Putamen (tissue), 1 donor: ENCODE measurements at places on chromosomes 13 and 19.

- no peak for DNase-seq
Measured at GRCh38 chr19:34667349-34668076, 9.4 kb downstream of the SCGB2B2 start.

DNA sequence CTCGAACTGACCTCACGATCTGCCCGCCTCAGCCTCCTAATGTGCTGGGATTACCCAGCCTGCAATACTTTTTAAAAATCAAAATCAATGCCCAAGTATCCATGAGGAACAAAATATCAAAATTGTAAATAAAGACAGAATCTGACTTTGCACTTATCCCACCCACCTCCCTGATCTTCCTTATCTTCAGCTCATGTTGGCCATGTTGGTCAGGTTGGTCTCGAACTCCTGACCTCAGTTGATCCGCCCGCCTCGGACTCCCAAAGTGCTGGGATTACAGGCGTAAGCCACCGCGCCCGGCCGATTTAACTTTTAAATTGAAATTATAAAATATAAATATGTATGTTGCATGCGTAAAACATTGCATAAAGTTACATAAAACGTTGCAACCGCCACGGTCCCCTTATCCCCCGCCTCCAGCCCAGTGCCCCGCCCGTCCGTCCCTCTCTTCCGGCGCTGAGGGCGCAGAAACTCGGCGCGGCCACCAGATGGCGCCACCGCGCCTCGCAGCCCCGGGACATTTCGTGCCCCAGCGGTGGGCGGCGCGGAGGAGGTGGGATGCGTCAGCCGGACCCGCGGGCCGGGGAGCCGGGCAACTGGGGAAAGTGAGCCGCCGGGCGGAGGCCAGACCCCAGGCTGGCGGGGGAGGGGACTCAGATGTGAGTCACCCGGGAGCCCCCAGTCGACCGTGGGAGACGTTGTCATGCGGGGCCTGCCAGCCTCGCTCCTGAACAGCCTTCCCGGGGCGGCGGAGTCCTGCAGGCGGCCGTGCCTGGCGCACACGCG, 1.5 kb upstream of the GADD45B start:
- peak; percentile 73 for DNase-seq

DNA sequence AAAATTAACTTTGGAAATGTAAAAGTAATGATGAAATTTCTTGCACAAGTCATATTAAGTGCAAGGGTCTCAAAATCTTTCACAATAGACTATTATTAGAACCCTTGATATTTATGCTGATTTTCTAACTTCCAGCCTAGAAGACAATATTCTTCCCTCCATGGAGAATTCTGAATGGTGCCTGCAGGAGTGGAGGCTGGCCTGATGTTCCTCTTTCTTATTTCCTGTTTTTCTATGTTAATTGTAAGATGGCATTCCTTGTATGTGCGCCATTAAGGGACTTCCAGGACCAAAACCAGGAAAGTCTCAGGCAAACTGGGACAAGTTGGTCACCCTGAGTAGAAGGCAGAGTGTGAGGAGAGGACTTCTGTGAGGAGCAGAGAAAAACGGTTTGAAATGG, 294.9 kb downstream of the DLEU7 start:
- no peak for DNase-seq

- DNase-seq, result no peak
Measured at GRCh38 chr13:31910633-31911032, 120.9 kb upstream of the FRY start.

DNA sequence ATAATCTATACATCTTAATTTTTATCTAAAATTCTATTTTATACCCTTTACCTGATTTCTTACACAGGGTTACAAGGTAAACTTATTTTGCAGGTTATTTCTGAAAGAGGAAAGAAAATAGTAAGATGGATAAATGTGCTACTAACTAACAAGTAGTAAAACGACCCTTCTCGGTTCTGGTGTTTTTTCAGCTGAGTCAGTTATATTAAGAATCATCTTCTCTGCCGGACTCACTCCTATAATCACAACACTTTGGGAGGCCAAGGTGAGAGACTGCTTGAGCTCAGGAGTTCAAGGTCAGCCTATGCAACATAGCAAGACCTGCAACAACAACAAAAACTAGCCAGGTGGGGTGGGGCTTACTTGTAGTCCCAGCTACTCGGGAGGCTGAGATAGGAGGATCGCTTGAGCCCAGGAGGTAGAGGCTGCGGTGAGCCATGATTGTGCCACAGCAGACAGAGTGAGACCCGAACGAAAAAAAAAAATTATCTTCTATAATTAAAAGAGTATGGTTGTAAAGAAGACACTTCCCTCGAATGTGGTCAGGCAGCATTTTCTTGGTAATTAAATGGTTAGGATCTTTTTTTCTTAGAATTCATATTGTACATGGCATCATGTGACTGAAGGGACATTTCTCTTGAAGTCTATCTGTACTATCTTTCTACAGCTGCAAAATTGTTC, 27.9 kb upstream of the RCBTB2 start:
- DNase-seq, result no peak

GRCh38 chr19:49558591-49558990, 21.8 kb downstream of the NOSIP start:
- no peak for DNase-seq

- DNase-seq, result no peak
Measured at GRCh38 chr13:103224804-103225203, 158.6 kb upstream of the SLC10A2 start.

- no peak for DNase-seq
Measured at GRCh38 chr19:54252243-54252642, 4.8 kb downstream of the LILRB5 start.

- no peak for DNase-seq
Measured at GRCh38 chr13:20065516-20065915, 95.3 kb downstream of the GJA3 start.

GRCh38 chr13:46270416-46270815, 58.7 kb downstream of the LRRC63 start:
- no peak for DNase-seq
